ENCODE measurements at places on chromosomes 5 and 9. TPM values are rescaled to one million over a fixed set of nuclear protein-coding genes. Genes with fewer than 3 reads are reported as not detected.

DNA sequence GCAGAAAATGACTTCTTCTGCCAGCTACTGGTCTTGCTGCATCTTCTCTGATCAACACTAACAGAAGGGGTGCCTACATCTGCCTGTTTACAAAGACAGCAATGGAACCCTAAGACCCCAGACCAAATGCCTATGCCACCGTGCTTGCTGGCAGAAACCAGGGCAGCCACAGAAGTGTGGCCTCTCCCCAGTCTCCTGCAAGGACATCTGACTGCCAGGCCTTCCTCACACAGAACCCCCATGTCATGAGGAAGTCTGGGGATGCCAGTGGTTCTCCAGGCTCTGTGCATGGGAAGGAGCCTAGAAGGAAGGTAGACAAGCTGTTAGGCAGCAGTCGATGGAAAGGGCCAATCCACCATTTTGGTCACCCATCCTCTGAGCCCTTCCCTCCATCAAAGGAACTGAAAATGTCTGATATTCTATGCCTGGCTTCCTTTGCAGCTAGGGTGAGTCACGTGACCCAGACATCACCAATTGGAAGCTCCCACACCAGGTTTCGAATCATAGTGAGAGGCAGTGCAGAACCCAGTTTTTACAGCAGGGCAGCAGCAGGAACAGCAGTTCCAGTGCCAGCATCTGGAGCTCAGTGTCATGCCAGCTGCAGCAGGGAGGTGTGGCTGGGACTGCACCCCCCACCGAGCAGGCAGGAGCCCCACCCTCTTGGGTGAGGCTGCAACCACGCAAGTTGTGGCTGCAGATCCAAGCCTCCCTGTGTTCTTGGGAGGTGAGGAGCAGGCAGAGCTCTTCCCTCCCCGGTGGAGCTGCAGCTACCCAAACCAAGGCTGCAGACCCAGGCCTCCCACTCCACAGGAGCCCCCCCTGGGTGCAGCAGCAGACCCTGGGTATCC, 123.4 kb downstream of the OLFM1 start:
- peak; percentile 21 for DNase-seq

DNA sequence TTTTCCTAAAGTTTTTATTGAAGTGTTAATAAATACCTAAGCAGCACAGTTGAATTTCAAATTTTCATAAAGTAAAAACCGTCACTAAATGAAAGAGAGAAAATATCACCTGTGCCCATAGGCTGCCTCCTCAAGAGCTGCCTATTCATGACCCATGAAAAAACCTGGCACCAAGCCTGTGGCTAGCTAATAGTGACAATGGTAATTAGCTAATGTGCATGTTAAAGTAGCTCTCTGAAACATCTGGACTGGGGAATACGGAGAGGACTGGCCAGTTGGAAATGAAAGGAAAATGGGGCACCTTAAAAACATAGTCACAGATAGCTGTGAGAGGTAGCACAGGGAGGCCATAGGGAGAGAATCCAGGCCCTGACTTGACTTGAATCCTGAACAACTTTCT, 5.4 kb upstream of the GNE start:
- no peak for DNase-seq

GRCh38 chr5:133569347-133569746, 43.0 kb downstream of the FSTL4 start:
- no peak for DNase-seq

GRCh38 chr5:160369990-160370712, at the start of gene C1QTNF2:
Gene C1QTNF2 (minus strand): TSS chr5:160370626. CDS start chr5:160355011, 15,615 bp downstream.
- DNase-seq = peak; percentile 85

- DNase-seq = no peak
Observed at GRCh38 chr5:178649580-178649979, 22.7 kb upstream of the CLK4 start.

DNA sequence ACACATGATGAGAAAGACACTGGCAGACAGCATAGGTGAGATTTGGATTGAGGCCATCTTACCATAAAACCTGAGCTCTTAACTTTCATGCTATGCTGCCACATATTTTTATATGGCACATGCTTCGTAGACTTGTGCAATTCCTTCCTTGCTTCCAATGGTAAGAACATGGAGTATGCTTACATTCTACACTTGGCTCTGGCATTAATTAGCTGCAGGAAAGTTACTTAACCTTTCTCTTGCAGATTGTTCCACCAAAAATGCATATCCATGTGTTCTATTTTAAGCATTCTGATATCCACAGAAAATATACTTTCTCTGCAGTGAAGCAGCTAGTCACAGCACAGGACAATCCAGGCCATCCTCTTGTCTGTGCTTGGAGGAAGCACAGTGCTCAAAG, 119.4 kb downstream of the MPDZ start:
- DNase-seq = no peak

The C5orf22 gene
- 30.4 TPM for total RNA-seq

DNA sequence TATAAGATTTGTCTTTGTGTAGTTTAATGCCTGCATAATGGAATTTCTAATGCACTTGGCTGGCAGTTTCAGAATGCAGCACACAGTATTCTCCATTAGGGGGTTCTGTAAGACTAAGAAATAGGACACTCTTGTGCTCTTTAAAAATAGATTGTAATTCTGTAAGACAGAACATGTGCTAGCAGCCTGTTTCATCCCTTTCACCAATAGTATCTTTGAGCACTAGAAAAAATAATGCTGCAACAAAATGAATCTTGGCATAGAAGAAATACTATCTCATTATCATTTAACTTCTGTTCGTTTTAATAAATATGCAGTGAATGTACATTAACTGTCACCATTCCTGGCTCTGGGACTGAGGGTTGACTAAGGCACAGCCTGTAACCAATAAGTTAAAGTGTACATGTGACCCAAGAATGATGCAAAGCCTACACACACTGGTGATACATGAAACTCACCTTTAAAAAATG, 23.8 kb upstream of the ZNF622 start:
- no peak for DNase-seq

The PCDHB10 gene
- total RNA-seq = 0.33 TPM

- DNase-seq = no peak
Observed at GRCh38 chr5:122358372-122358979, 46.4 kb downstream of the SNCAIP start.

The MELK gene
- 71.4 TPM for total RNA-seq

The PCDHA4 gene
- 7.6 TPM for total RNA-seq

The PCDHB4 gene
- total RNA-seq = 0.41 TPM

GRCh38 chr5:124162767-124163532, 583.5 kb downstream of the ZNF608 start:
- DNase-seq = no peak

GRCh38 chr5:140855772-140856674, at the start of gene PCDHA10:
Gene PCDHA10 (plus strand): TSS chr5:140855897. CDS start chr5:140856049, 152 bp downstream.
- DNase-seq = peak; percentile 75

DNA sequence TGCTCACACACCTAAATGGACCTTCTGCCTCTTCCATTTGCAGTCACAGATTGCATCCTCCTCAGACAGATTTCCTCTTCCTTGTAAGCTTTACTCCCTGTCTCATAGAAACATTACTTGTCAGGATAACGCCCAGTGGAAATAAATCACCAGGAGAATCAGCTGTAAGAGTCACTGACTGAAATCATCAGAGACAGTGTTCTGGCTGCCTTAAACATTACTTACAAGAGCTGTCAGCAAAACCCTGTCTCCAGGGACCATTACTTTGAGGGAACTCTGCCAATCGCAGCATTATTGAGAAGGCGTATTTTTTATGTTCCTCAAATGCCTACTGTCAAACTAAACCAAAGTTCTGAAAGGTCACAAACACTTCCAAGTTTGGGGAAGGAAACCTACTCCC, 5.9 kb downstream of the DPYSL3 start:
- DNase-seq = no peak

DNA sequence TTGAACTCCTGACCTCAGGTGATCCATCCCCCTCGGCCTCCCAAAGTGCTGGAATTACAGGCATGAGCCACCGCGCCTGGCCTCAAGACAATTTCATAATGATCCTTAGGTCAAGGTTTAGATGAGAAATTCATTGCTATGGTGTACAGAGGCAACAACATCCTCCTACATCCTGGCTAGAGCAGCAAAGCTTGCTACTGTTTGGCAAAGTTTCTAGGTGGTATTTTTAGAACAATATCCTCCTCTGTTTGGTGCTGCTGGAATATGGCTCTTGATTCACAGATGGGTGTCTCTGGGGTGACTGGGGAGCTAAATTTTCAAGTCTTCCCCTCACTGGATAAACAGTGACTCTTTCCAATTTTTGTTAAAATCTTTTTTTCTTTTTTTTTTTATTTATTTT, 30.6 kb downstream of the CRHBP start:
- no peak for DNase-seq

DNA sequence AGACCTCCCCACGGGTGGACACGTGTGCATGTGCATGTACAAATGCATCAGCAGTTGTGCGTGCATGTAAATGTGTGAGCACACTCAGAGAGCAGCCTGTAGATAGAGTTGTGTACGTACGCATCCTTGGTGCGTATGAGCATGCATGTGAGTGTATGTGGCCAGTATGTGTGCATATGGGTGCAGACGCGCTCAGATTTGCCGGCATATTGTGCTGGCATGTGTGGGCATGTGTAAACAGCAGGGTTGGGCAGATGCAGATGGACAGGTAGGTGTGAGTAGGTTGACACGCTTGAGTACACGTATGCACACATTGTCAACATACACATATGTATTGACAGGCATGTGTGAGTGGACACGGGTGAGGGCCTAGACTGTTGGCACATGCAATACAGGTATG, 56.5 kb downstream of the LMX1B start:
- DNase-seq = no peak

The SMIM33 gene
- not detected for total RNA-seq

DNA sequence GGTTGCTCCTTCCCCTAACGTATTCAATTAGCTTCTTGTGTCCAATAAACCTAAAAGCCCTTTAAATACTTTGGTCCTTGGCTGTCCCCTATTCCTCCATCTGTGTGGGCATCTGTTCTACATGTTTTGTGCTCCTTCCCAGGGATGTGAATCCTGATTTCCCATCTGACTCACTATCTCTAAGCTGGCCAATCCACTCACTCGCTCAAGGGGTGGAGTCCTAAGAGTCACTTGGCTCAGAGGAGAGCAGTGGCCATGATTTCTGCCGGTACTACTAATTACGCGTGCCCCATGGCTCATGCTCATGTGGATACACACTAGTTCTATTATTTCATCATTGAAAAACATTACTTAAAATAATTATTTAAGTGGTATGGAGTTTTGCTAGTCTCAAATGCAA, 89.6 kb downstream of the TAF11L14 start:
- no peak for DNase-seq

DNA sequence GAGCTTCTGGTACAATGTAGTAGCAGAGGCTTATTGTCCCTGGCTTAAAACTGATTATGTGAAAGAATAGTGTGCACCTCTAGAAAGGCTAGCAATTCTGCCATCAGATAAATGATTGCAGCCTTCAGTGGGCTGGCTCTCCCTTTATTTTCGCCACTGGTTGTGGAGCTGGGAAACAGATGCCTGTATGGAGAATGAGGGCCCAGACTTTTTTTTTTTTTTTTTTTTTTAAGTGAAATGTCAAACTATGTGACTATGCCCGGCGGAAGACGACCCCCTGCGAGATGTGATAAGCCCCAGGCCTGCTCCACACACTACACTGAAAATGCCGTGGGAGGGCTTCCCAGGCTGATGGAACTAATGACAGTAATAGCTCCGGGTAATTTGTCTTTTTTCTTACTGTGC, 28.7 kb downstream of the ISL1 start:
- no peak for DNase-seq

DNA sequence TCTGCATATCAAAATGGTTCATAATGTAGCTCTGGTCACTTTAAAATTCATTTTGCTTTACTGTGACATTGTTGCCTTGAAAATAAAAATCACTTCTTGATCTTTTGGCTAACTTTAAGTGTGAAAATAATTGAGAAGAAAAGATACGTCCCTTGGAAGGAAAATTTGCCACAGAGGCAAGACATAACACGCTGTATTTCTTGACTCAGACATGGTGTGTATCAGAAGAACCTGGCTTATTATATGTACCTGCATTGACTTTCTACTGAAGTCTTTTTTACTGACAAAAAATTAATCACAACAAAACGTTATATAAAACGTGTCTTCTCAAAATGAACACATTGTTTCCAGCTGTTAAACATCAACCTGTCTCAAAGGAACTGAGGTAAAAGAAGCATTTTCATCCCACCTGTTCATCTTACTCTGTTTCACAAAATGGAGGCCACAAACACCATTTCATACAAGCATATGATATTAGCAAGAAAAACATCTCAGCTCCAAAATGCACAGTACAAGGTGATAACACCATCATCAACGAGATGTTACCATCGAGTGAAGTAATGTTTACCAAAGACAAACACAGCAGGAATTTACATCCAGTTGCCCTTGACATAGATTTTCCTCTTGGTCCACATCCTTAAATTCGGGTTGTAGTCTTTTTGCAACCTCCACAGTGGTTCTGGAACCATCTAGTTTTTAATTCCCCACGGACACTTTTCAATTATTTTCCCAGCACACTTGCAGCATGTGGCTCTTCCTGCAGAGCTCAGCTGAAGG, 179.9 kb downstream of the GLIS3 start:
- DNase-seq = no peak

DNA sequence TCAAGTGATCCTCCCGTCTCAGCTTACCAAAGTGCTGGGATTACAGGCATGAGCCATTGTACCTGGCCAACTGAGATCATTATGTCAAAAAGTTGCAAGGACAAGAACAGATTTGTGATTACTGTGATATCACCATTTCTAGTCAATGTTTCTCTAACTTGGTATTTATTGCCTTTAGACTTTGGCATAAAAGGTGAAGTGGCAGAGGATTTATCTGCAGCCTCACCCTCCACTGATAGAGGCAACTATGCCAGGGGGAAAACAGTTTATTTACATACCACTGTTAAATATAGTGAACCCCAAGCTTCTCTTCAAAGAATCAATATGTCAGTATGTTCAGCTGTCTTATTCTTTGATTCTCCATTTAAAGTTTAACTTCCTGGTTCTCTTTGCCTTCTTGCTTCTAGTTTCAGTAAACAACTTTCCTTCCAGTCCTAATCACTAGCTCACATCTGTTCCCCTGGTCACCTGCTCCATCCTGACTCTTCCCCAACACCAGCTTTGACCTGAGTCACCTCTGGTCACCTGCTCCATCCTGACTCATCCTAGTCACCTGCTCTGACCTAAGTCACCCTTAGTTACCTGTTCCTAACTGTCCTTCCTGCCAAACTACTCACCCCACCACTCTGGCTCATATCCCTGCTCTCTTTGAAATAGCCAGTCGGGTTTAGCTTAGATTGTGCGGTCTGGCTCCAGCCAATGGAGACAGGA, 29.9 kb downstream of the SEMA6A start:
- no peak for DNase-seq

The TMEM252 gene
- not detected for total RNA-seq

All from H7 (cell line).